Pancreas (tissue), 10 donors: ENCODE measurements at places on chromosomes 5 and 9. TPM values are rescaled to one million over a fixed set of nuclear protein-coding genes. Genes with fewer than 3 reads are reported as not detected.

GRCh38 chr9:21580636-21581378, 98.7 kb upstream of the IFNE start:
- no peaks in the 10 kb centered on the region for H3K27me3 ChIP-seq
- no peak overlapping the region for H3K4me3 ChIP-seq
- no peaks in the 10 kb centered on the region for H3K4me1 ChIP-seq
- no peak for DNase-seq
- no peaks in the 10 kb centered on the region for H3K36me3 ChIP-seq

GRCh38 chr5:51895834-51896233, 512.6 kb downstream of the ISL1 start:
- no peaks in the 10 kb centered on the region for H3K36me3 ChIP-seq
- no peak overlapping the region for H3K27ac ChIP-seq
- H3K4me1 ChIP-seq, result no peaks in the 10 kb centered on the region
- no peak overlapping the region for H3K4me3 ChIP-seq

Gene NMUR2
- total RNA-seq, result not detected

Gene PCDHGB6
- 2.5 TPM for total RNA-seq

DNA sequence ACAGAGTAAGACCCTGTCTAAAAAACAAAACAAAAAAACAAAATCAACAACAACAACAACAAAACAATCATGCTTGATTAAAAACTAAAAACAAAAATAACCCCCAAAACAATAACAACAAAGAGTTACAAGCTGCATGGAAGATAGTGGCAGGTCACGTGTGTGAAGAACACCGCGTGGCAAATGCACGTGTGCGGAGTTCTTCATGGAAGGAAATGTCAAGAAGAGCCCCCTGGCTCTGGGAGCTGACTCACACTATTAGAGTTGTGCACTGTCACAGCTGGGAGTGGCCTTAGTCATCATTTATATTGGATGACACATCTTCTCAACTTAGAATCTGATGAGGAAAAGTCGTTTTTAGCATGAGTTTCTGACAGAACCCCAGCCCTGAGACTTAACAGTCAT, 110.5 kb downstream of the JMY start:
- no peak for DNase-seq
- no peaks in the 10 kb centered on the region for H3K27me3 ChIP-seq
- H3K4me3 ChIP-seq, result no peak overlapping the region
- no peak overlapping the region for H3K27ac ChIP-seq

Gene RETREG1
- 15.6 TPM for total RNA-seq

Gene SLC34A3
- 0.19 TPM for total RNA-seq

DNA sequence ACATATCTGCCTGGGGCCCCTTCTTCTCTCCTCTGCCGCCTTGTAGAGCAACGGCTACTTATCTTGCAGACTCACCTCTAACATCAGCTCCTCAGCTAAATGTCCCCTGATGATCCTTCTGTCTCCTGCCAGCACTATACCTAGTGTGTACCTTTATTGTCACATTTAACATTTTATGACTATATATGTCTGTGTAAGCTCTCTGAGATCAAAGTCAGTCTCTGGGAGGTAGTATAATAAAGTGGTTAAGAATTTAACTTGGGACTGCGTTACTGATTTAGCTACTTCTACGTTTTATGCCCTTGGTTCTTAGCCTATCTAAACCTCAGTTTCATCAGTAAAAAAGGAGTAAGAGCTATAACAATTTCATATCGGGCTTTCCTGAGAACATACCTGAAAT, 2.2 kb downstream of the TMED7 start:
- no peaks in the 10 kb centered on the region for H3K36me3 ChIP-seq
- no peak for DNase-seq
- peaks cover 29% of the 10 kb centered on the region for H3K4me1 ChIP-seq
- no peak overlapping the region for H3K27ac ChIP-seq
- H3K4me3 ChIP-seq, result peak overlapping the region; percentile 92
